ENCODE measurements at places on chromosomes 7 and 10.

GRCh38 chr7:36015733-36016132, 137.3 kb upstream of the EEPD1 start:
- DNase-seq, result no peak

DNA sequence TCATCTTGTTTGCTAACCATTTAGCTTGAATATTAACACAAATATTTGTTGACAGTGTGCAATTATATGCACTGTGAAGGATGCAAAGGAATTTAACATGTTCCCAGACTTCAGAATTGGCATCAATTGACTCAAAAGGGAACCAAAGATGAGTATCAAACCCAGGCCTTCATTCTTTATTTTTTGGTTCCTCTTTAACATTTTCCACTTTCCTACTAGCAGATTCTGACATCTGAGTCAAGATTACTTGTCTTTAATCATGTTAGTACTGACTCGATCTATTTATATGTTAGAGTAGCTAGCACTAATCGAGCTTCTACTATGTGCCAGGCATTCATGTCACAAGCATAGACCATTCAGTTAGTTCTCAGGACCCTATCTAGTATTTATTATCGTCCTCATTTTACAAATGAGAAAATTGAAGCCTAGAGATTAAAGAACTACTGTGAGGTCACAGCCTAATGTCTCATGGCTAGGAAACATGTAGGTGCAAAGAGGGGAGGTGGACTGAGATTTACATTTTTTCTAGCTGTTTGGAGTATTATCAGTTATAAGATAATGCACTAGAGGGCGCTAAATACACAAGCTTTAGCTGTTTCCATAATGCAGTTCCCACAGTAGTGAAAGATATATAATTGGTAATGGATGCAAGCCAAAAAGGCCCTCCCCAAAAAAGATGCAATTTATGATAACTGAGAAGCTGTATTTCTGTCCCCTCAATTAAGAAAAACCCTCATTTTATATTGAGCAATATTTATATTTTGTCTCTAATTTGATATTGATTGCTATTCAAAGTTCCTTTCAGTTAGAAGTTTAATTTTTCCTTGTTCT, 32.9 kb upstream of the KMT2E start:
- DNase-seq, result peak; percentile 81

DNA sequence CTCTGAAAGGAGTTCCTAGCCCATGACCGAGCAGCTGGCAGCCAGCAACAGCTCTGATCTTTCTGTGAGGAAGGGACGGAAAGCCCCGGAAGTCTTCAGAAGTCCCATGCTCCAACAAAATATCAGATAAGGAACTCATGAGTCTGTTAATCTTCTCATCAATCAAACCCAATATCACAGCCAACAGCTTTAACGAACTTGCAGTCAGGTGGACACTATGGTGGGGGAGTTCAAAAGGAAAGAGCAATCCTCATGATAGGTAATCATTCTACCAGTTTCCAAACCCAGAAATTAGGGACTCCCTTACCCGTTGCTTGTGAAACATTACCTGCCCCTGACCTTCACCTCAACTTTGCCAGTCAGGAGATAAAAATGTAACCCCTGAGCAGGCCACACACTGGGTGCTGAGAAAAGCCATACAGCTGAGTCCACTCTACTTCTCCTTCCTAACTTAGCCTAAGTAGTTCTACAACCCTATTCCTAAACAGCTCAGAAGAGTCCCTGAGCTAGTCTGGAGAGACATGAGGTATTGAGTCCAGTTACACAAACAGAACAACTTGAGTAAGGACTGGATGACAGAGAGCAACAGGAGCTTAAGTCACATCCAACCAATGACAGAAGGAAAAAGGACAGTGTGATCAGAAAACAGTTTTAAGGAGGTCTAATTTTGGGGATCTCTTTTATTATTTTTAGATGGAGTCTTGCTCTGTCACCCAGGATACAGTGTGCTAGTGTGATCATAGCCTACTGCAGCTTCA, 2.2 kb downstream of the NDST2 start:
- DNase-seq, result no peak

- DNase-seq, result no peak
Measured at GRCh38 chr7:41219276-41219675, 483.6 kb downstream of the INHBA start.

DNA sequence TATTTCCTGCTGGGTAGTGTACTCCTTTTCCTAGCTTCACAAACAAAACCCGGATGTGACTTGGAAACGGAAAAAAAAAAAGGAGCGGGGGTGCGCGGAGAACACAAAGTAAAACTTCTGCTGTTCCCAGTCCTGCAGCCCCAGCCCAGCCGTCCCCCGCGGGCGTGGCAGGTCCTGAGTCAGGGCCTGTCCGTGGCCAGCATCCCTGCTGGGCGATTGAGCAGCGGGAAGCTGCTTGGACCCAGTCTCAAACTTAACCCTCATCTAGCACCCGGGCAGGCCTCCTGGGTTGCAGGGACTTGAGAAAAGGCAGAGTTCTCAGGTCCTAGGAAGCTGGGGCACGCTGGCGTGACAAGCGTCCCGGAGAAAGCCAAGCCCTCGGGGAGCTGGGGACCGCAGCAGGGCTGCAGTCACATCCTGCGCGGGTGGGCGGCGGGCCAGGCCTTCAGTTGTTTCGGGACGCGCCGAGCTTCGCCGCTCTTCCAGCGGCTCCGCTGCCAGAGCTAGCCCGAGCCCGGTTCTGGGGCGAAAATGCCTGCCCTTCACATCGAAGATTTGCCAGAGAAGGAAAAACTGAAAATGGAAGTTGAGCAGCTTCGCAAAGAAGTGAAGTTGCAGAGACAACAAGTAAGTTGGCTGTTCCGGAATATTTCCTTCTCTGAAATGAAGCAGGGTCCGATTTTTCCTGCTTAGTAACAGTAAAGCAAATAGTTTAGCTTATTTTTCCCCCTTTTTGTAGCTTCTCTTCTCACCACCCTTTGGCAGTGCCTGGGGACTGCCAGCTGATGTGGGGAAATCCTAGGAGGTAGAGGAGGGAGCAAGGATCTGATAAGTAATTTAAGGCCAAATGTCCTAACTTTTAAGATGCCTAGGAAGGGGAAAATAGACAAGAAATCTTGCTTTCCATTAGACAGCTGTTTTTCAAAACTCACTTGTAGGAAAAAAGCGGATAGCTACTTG, at the start of gene GNG11:
TSS of gene GNG11 (plus strand) at position 129 of the 960 bp plus-strand sequence. CDS start at position 532, 403 bp downstream.
- DNase-seq, result peak; percentile 68
